ENCODE measurements at places on chromosomes 5 and 9. TPM values are rescaled to one million over a fixed set of nuclear protein-coding genes. Genes with fewer than 3 reads are reported as not detected.

DNA sequence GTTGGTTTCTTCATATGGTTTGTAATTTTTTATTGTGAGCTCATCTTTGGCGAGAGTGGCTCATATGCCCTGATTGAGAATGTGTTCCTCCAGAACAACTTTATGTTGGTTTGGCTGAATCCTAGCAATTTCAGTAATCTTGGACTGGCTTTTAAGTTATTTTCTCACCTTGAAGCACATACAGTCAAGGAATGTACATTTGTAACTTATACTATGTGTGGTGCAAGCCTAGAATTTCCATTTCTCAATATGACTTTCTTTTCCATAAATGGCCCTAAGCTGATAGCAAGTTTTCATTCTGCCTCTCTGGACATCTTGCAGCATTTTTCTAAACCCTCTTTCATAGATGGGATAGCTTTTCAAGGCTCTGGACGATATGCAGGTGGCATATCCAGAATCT, 247.5 kb downstream of the DOCK8 start:
- no peak for DNase-seq

- no peak for DNase-seq
These were observed 600.2 kb upstream of the TLE4 start for GRCh38 chr9:78971540-78971939.

GRCh38 chr5:72658161-72658560, 151.0 kb upstream of the ZNF366 start:
- DNase-seq, result no peak

DNA sequence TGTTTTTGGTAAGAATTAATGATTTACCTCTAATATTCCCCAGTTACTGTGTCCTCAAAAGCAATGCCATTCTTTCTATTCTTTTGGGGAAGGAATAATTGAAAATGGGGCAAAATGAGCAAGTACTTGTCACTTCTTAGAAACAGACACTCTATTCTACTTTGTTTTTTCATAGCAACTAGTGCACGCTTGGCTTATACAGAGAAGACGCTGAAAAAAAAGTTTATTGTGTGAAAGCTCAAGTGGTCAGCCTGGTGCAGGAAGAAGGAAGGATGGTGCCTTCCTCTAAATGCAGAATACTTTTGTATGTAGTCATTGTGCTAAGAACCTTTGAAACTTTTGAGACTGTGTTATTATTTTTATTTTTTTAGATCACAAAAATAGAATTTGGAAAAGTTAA, 29.6 kb downstream of the ANKDD1B start:
- DNase-seq, result no peak

GRCh38 chr5:138438724-138439476, at the start of gene REEP2:
TSS of gene REEP2 (plus strand) at chr5:138439057. CDS start at chr5:138439209, 152 bp downstream.
- DNase-seq, result peak; percentile 67

- DNase-seq, result no peak
These were observed 28.5 kb downstream of the DPYSL3 start for GRCh38 chr5:147481376-147481775.

GRCh38 chr5:177434437-177434836, 8.0 kb downstream of the GRK6 start:
- no peak for DNase-seq

Gene CLIC3
- 6.2 TPM for total RNA-seq

Gene AHRR
- total RNA-seq, result 0.24 TPM

Gene LRRC19
- not detected for total RNA-seq

Gene DBH
- total RNA-seq, result not detected

Gene PAPPA
- total RNA-seq, result 0.44 TPM

Gene SIT1
- not detected for total RNA-seq
